ENCODE measurements at places on chromosomes 3 and 15.

GRCh38 chr3:131386429-131387165 is 5.0 kb downstream of the NUDT16 start:
- DNase-seq = no peak

- DNase-seq = no peak
These were observed 29.6 kb downstream of the GALK2 start for GRCh38 chr15:49199666-49200065.

GRCh38 chr3:46540550-46540949 is 25.6 kb downstream of the LRRC2 start:
- no peak for DNase-seq

DNA sequence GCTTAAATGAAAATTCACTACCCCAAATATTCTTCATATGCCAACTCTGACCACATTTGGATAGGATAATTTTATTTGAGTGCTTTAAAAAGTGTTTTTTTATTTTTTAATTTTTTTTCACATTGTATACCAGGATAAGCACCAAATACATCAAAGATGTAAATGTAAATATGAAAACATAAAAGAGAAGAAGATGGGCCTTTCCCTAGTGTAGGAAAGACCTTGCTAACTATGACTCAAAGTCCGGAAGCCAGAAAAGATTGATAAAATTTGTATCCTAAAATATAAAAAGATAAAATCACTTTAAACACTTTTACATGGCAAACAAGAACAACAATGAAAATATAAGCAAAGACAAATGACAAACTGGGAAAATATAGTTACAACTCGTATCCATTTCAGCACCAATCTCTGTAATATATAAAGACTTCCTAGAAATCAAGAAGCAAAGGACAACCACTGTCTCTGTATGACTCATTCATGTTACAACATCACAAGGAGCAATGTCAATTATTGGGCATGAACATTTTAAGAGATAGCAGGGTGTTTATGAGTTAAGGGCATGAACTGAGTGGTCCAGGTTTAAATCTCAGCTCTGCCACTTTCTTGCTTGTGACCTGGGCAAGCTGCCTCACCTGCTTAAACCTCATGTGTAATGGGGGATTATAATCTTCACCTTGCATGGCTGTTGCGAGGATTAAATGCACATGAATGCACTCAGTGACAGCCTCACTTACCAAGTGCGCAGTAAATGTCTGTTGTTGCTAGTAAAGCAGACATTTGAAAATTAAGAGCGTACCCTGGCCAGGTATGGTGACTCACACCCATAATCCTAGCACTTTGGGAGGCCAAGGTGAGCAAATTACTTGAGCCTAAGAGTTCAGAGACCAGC is 25.3 kb upstream of the ARHGEF3 start:
- no peak for DNase-seq

- DNase-seq = no peak
These were observed 75.8 kb downstream of the STXBP5L start for GRCh38 chr3:120983841-120984240.

DNA sequence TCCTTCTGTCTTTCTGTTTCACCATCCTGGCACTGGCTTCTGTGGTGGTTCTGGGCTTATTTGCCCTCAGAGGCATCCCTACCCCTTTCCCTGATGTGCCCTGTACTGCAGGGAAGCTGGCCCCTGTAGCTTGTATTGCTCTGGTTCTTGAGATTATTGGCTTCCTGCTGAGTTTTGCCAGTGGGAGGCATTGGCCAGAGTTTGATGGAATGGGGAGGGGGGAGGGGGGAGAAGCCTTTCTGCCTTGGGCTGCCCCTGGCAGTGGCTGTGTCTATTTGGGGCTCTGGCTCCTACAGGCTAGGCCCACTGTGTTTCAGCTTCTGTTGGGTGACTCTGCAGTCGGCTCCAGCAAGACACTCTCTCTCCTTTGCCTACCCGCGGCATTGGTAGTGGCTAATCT is 41.6 kb upstream of the SEMA6D start:
- no peak for DNase-seq

DNA sequence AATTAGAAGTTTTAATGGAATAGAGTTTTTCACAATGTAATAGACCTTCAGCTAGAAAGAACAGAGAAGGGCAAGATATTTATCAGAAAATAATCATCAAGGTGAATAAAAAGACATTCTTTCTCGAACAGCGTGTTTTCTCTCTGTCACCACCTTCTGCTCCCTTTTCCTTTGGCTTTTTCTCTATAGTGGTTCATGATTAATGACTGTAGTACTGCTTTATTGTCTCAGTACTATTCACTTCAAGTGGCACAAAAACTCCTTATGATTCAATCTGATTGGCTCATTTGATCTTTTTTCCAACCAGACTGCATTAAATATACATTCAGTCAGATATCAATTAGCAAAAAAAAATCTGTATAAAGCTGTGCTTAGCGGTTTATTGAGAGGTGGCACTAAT is 516.0 kb downstream of the OTOL1 start:
- DNase-seq = no peak

DNA sequence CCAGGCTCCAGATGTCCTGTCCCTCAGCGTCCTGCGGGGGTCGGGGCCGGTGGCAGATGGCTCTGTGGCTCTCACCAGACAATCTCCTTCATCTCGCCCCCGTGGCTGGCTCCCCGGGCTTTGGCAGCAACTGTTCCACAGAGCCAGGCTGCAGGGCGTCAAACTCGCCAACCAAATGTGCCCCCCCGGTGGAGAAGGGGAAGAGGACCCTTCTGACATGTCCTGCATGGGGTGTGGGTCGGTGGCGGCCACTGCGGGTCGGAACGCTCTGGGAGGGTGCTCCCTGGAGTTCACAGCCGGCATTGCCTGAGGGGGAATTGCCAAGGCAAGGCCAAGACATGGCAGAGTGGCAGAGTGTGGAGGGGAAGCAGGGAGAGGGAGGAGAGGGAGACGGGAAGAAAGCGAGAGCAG is 36.0 kb downstream of the BDH1 start:
- DNase-seq = no peak

GRCh38 chr3:37833302-37834186 is 28.1 kb upstream of the CTDSPL start:
- no peak for DNase-seq

GRCh38 chr15:82021992-82022391 is 23.8 kb downstream of the MEX3B start:
- DNase-seq = no peak

DNA sequence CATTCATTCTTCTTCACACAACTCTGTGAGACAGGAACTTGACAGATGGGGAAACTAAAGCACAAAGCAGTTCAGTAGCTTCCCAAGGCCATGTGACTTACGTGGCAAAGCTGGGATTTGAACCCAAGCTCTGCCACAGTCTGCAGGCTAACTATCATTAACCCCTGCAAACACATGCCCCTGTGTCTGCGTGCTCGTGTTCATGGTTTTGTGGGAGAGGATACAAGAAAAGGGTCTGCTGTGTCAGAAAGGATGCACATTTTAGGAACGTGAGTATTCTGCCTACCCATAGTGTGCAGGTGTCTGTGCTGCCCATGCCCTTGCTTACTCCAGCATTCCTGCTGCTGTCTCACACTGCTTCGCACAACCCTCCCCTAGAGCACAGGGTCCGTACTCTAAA is 137.0 kb downstream of the CHDH start:
- DNase-seq = no peak

DNA sequence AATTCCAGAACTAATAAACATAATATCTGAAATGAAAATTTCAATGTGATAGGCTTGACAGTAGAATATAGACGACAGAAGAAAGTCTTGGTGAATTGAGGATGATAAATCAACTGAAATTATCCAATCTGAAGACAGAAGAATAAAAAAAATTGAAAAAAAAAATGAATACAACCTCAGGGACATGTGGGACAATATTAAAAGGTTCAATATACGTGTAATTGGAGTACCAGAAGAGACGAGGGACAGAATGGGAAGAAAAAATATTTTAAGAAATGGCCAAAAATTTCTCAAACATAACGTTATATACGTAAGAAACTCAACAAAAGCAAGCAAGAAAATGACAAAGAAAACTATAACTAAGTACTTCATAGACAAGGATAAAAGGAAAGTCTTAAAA is 43.3 kb upstream of the HCLS1 start:
- DNase-seq = no peak

DNA sequence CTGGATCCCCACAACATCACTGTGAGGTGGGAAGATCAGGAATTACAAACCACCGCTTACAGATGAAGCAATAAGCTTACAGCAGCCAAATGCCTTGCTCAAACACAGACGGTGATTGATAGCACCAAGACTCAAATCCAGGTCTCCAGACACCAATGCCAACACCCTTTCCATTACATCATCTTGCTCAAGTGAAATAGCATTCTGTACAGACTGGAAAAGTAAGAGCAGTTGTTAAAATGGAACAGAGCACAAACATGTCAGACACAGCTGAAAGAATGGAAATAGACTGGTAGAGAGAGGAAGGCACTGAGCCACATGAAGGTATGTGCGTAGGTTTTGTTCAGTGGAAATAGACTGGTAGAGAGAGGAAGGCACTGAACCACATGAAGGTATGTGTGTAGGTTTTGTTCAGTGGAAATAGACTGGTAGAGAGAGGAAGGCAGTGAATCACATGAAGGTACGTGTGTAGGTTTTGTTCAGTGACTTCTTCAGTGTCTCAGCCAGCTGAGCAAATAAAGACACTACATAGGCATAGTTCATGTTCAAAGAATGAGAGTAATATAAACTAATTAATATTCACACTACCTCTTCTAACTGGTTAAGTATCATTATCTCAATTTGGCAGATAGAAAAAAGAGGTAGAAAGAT is 15.6 kb downstream of the CLDN1 start:
- no peak for DNase-seq

- no peak for DNase-seq
These were observed 61.4 kb upstream of the ZBTB38 start for GRCh38 chr3:141306922-141307321.

DNA sequence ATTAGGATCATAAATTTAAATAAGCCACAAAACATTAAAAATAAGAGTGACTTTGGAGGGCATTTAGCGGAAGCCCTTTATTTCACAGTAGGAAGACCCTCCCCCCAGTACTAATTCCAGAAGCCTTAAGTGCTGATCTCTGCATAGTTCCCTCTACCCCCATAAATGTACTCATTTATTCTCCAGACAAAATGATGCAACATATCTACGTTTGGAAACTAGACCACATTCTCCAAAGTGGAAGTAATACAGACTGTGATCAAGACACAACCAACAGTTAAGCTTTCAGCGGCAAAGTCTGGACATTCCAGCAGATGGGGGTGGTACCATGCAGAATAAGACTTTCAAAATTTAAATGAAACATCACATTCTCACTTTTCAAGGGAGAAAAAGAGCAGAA is 44.8 kb upstream of the RPS17 start:
- DNase-seq = no peak

- no peak for DNase-seq
These were observed 23.1 kb downstream of the EOMES start for GRCh38 chr3:27699067-27699466.

DNA sequence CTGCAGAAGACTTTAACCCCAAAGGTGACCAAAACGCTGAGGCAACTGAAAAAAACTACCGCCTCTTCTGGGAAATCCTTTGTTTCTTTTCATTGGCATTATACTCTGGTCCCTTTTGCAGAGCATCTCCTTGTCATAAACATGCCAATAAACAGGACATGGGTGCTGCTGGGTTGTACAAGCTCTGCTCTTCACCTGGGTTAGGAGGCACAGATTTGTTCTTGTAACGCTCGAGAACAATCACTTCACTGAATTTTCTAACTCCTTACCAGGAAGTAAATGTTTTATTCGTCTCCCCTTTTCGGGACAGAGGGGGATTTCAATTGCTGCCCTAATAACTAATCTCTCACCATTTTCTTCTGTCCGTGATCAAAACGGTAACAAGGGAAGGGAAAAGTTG is 1.3 kb downstream of the PLCH1 start:
- DNase-seq = no peak

DNA sequence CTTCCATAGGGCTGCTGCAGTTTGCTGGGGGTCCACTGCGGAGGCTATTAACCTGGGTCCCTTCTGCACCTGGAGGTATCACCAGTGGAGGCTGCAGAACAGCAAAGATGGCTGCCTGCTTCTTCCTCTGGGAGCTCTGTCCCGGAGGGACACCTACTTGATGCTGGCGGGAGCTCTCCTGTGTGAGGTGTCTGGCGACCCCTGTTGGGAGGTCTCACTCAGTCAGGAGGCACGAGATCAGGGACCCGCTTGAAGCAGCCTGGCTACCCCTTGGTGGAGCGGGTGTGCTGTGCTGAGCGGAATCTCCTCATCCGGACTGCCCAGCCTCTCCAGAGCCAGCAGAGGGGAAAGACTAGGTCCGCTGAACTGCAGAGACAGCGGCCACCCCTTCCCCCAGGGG is 56.0 kb upstream of the CTXND1 start:
- DNase-seq = no peak

- no peak for DNase-seq
These were observed 43.4 kb downstream of the NSUN3 start for GRCh38 chr3:94106268-94106667.

- no peak for DNase-seq
These were observed 2.0 kb downstream of the BHLHE40 start for GRCh38 chr3:4981294-4981664.

DNA sequence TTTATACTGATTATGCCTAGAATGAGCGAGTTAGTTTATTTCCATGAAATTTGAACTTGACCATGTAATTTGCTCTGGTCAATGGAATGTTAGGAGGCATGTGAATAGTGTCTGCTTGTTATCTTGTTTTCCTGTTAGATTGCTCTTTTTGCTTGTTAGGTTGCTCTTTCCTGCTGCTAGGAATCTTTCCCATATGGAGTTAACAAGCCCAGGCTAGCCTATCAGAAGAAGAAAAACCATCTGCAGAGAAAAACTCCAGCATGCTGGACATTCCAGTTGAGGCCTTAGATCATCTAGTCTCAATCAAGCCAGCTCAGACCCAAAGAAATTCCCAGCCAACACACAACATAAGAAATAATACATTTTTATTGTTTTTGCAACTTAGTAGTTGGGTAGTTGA is 470.2 kb upstream of the AGTR1 start:
- no peak for DNase-seq

DNA sequence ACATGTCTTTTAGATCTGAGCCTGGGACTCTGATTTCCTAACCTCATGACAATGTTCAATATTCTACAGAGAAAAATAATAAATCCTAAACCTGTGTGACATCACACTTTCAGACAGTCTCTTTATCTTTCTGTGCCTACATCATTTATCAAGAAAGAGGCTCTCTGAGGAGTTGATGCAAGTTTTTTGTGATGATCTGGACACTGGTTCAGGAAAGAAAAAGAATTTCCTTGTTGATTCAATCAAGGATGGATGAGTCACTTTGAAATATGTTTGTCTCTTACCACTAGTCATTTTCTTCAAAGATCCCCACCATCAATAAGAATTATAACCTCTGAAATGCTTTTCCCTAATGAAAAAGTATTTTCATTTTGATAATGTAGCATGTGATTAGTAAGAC is 404.6 kb downstream of the WDR72 start:
- no peak for DNase-seq

GRCh38 chr3:61594964-61595285 is 33.6 kb downstream of the PTPRG start:
- no peak for DNase-seq

GRCh38 chr3:31343075-31343474 is 189.7 kb upstream of the STT3B start:
- no peak for DNase-seq

Data from stimulated activated CD8-positive, alpha-beta memory T cell treated with anti-CD3 and anti-CD28 coated beads, Interleukin-4, amount 100 ng/mL, for 4 hours (primary cell).